ENCODE measurements at places on chromosomes 1 and 21. TPM values are rescaled to one million over a fixed set of nuclear protein-coding genes. Genes with fewer than 3 reads are reported as not detected.
A peak's percentile ranks its signal among the peaks of the same experiment; 100 is the strongest.

DNA sequence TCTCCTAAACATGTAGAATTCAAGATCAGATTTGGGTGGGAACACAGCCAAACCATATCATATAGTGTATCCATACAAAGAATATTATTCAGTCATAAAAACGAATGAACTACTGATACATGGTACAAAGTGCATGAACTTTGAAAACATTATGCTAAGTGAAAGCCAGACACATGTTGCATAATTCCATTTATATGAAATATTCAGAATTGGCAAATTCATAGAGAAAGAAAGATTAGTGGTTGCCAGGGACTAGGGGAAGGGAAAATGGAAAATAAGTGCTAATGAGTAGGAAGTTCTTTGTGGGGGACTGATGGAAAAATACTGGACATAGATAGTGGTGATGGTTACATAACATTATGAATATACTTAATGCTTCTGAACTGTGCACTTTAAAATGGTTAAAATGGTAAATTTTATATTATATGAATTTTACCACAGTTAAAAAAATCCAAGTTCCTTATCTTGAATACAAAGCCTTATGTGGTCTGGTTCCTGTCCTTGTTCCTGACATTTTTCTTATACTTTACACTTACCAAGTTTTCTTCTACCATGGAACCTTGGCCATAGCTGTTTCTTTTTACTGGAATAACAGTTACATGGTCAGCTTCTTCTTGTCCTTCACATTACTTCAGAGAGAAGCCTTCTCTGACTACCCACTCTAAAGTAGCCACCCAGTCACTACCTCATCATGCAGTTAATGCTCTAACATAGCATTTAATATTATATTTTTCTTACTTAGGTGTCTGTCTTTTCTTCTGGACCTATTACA is 64.0 kb downstream of the CCDC18 start:
- no peaks in the 10 kb centered on the region for H3K27me3 ChIP-seq
- H3K4me3 ChIP-seq, result no peak overlapping the region
- no peak for DNase-seq
- H3K27ac ChIP-seq, result no peak overlapping the region
- H3K36me3 ChIP-seq, result peaks cover 32% of the 10 kb centered on the region

DNA sequence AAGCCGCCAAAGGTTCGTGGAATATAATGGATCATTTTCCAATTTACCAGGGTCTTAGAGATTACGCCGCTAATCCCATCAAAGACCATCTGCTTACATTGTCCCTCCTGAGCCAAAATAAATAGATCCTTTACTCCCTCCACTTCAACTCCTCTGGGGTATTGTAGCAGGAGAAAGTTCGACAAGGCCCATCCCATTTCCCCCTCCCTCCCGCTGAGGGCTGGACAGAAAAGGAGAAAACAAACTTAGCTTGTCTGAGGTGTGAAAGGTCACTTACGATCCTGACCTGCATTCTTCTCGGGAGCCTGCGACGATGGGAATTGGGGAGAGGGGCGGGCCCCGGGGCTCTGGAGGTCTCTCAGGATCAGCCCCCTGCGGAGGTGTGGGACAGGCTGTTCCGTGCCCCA is 60.8 kb downstream of the MEF2D start:
- no peak for DNase-seq
- no peak overlapping the region for H3K4me3 ChIP-seq
- peaks cover 82% of the 10 kb centered on the region for H3K27me3 ChIP-seq

Gene MAP1LC3C
- total RNA-seq, result 0.47 TPM

DNA sequence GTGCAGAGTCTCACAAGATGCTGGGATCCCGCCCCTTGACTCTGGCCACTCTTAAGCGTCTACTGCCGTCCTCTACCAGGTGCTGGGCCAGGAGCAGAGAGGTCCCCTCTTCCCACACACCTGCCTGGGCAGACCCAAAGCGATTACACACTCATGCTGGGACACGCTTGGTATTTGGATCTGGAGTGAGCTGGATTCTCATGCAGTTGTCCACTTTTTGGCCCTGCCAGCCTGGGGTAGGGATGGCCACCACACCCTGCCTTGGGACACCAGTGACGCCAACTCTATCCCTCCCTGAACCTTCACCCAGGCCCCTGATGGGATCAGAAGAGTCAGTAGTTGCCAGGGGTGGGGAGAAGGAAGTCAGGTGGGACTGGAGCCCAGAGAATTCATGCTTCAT is 28.6 kb downstream of the ITPKB start:
- H3K36me3 ChIP-seq, result peaks cover 31% of the 10 kb centered on the region
- H3K4me1 ChIP-seq, result peaks cover 48% of the 10 kb centered on the region
- H3K27ac ChIP-seq, result peak overlapping the region; percentile 39
- no peak for DNase-seq
- no peak overlapping the region for H3K4me3 ChIP-seq

Measured in thymus (tissue), 14 donors.